CD4-positive, alpha-beta T cell (primary cell): ENCODE measurements at places on chromosomes 11 and 22. TPM values are rescaled to one million over a fixed set of nuclear protein-coding genes. Genes with fewer than 3 reads are reported as not detected.

The OR8D4 gene
- not detected for total RNA-seq

DNA sequence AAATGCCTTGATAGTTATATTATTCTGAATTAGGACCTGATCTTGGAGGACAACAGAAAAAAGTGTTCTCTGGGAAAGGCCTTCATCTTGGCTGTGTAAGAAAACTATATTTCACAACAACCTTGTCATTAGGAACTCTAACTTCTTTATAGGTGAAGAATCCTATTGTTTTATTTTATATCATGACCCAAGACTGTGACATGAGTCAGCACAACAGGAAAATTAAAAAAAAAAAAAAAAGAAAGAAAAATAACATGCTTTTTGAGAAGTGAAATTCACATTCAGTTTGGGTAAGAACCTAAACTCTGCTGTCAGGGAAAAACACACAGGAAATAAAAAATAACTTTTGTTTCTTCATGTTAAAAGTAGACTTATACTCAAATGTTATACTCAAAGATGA lies 11.7 kb upstream of the FOLR2 start:
- no peaks in the 10 kb centered on the region for H3K36me3 ChIP-seq
- H3K4me1 ChIP-seq: no peaks in the 10 kb centered on the region
- no peak overlapping the region for H3K27ac ChIP-seq
- DNase-seq: no peak
- H3K4me3 ChIP-seq: no peak overlapping the region
- H3K27me3 ChIP-seq: no peaks in the 10 kb centered on the region

The SIK2 gene
- 5.8 TPM for total RNA-seq

- DNase-seq: peak; percentile 24
- H3K4me3 ChIP-seq: no peak overlapping the region
- H3K27me3 ChIP-seq: no peaks in the 10 kb centered on the region
- no peak overlapping the region for H3K27ac ChIP-seq
- H3K36me3 ChIP-seq: no peaks in the 10 kb centered on the region
These were observed 23.9 kb downstream of the LRFN4 start for GRCh38 chr11:66880496-66881450.

GRCh38 chr11:107916671-107917241 lies 11.5 kb upstream of the RAB39A start:
- peaks cover 4% of the 10 kb centered on the region for H3K27me3 ChIP-seq
- peak; percentile 4 for DNase-seq
- no peaks in the 10 kb centered on the region for H3K4me1 ChIP-seq
- H3K4me3 ChIP-seq: no peak overlapping the region

- no peak overlapping the region for H3K4me3 ChIP-seq
- H3K36me3 ChIP-seq: no peaks in the 10 kb centered on the region
These were observed 305.3 kb downstream of the ETS1 start for GRCh38 chr11:128282053-128282452.

- H3K36me3 ChIP-seq: no peaks in the 10 kb centered on the region
- H3K4me3 ChIP-seq: no peak overlapping the region
- no peak for DNase-seq
- no peak overlapping the region for H3K27ac ChIP-seq
- H3K4me1 ChIP-seq: no peaks in the 10 kb centered on the region
These were observed 107.1 kb downstream of the OPCML start for GRCh38 chr11:133425245-133425644.

The ALDH3B1 gene
- total RNA-seq: 0.34 TPM
